Body of pancreas (tissue), 4 donors: ENCODE measurements at places on chromosomes 3 and 15.

- DNase-seq: no peak
These were observed 977.5 kb downstream of the TUSC7 start for GRCh38 chr3:117687096-117687495.

GRCh38 chr15:42736178-42736792, 643 bp downstream of the CDAN1 start:
- no peak for DNase-seq

GRCh38 chr15:70517194-70517590, 246.2 kb downstream of the UACA start:
- DNase-seq: no peak

- DNase-seq: no peak
These were observed 46.1 kb downstream of the IQSEC1 start for GRCh38 chr3:13027154-13027553.

DNA sequence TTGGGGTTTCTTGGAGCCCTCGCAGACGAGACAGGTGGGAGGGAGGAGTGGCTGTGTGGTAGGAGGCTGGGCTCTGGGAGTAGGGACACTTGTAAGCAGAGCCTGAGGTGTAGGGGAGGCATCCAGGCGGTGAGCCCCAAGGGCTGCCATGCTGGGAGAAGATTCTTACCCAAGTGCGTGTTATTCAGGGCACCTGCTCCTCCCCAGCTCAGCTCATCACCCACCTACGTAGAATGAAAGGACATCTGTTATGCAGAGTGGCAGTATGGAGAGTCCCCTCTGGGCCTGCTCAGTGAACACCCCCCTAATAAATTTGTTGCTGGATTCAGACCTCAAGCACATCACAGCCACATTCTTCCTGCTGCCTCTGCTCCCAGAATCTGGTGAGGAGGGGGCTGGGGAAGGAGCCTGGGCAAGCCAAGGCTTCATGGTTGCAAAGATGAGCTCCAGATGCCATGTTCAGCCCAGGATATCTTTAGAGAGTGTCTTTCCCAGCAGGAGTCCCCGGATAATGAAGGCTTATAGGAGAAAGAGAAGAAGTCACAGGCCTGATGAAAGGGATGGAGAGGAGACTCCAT, 261.8 kb downstream of the EPHB1 start:
- no peak for DNase-seq

DNA sequence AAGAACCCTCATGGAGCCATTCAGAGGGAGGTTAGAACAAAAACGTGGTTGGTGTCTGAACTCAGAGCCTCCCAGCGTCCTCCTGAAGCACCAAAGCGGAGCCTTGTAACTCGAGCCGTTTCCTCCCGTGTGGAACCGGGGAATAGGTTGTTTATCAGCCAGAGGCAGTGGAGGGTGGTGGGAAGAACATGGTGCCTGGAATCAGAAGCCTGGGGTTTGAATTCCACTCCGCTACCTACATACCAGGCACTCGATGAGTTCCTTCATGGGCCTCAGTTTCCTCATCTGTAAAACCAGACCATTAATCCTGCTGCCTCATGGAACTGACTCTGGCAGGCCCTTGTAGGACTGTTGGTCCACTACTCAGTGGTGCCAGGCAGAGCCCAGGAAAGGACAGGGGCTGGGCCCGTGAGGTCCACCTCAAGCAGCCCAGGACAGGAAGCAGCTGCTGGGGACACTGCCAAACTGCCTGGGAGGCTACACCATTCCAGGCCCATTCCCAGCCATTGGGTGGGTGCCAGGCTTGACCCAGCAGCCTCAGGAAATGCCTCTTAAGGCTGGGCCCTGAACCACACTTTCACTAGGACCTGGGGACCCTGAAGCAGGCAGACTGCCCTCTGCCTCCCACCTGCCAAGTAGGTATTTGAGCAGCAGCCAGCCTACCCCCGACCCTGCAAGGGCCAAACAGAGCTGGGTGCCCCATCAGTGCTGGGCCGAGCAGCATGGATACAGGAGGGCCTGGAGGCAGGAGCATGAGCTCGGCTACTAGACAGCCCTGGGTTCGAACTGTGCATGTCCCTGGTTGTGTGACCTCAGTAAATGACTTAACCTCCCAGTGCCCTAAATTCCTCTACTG, 33.4 kb downstream of the PRKCD start:
- DNase-seq: no peak

- peak; percentile 13 for DNase-seq
These were observed 50.2 kb downstream of the EPHB3 start for GRCh38 chr3:184611607-184612281.

DNA sequence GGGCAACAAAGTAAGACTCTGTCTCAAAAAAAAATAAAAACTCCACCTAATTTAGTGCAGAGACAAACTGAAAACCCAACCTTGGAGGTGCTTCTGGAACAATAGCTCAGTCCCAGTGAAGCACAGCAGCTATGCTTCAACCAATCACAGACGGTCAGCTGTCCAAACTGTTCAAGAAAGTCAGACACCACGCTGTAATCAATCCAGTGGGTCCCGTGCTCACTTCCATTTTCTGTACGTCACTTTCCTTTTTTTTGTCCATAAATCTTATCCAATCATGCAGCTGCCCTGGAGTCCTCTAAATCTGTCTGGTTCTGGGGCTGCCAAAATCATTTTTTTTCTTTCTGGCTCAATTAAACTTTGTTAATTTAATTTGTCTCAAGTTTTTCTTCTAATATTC, 93.6 kb upstream of the FAM174B start:
- DNase-seq: no peak

GRCh38 chr3:194354315-194354714, 3.2 kb upstream of the CPN2 start:
- DNase-seq: no peak

DNA sequence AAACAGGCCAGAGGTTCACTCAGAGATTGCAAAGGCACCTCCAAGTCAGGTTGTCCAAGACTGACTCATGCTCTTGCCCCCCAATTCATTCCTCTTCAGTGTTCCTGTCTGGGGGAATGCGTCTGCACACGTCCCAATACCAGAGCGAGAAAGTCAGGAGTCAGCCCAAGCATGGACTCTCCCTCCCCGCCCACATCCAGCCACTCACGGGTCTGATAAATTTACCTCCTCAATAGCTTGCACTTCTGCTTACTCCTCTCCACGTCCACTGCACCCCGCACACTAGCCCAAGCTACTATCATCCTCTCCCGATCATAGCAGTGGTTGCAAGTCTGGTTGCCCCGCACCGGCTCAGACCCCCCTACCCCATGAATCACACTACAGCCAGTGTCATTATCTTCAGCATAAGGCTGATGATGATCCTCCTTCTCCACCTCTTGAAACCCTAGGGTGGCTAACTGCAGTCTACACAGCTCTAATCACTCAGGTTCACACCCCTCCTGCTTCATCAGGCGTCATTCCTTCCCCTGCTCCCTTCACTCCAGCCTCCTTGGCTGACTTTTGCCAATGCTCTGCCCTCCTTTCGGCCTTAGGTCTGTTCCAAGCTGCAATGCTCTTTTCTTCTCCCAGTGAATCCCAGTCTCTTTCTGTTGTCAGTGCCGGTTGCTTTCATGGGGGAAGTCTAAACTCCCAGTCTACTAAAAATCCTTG, 27.6 kb upstream of the MYO1E start:
- DNase-seq: no peak

DNA sequence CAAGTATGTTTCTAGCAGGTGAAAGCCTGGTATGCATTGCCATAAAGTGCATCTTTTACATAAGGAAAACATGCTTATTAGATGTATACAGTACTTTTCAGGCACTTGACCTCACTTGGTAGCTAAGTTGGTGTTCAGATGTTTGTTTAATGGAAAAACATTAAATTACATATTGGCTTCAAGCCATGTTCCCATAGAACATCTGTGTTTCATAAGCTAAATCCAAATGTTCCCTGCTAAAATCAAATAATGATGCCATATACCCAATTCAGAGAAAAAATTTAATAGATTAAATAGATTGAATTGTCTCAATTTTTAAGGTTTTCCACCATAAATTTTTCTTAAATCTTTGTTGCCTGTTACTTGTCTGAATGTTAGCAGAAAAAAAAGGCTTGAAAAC, 19.1 kb upstream of the RPL22L1 start:
- DNase-seq: no peak

DNA sequence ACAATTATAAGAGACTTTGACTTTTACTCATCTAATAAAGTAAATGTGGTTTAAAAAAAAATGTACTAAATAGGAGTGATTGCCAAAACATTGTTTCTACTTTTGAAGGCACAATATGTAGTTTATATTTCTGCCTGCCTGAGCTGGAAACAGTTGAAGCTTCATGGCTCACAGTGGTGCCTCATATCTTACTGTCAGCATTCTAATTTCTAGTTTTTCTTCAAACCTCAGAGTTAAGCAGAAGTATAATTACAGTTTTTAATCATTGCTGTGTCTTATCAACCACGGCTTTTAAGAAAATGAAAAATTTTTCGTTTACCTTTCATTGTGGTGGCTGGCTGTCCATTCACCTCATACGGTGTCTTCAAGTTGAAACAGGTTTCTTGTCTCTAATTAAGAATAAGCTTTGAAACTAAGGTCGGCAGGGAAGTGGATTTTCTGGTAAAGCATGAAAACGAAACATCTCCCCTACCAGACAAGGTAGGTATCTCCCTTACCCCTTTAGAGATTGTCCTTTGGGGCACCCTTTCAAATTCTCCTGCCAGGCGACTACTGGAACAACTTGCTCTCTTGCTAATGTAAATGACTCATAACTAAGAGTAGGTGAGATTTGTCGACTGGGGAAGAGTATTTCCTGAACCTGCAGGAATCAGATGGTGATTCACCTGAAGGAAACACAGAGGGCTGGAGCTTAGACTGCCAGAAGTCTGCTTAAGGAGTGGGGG, at the start of gene GPR87:
TSS of gene GPR87 (minus strand) at position 554 of the 725 bp plus-strand sequence. CDS start 16,720 bp downstream, outside the sequence.
- DNase-seq: no peak

GRCh38 chr3:138800248-138800647, 34.5 kb downstream of the PIK3CB start:
- no peak for DNase-seq

DNA sequence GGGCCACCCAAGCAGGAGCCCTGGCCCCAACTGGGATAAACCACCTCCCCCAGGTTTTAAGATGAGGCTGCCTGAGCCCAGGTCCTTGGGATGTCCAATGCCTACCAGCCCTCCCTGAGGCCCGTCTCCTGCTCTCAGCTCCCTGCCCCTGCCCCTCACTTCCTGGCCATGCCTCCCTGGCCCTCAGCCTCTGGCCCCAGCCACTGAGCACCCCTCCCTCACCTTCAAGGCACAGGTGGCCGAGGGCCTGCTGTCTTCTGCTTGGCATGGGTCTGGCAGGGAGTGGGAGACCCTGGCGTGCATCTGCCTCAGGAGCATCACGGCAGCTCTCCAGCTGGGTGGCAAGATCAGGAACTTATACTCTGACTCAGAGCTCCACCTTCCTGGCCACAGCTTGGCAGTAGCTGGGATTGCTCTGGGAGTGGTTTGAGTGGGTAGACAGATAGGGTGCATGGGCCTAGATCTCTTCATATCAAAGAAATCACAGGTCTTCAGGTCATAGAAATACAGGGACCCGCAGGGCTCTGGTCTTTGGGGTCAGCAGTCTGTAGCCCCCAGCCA, at the start of gene PLA2G4E:
TSS of gene PLA2G4E (minus strand) at position 330 of the 561 bp plus-strand sequence. CDS start at position 318, 12 bp downstream.
- DNase-seq: no peak

- DNase-seq: peak; percentile 22
These were observed 63.1 kb downstream of the B3GALNT1 start for GRCh38 chr3:161042023-161042501.

GRCh38 chr3:58693940-58694850, 27.6 kb upstream of the FAM3D start:
- no peak for DNase-seq

DNA sequence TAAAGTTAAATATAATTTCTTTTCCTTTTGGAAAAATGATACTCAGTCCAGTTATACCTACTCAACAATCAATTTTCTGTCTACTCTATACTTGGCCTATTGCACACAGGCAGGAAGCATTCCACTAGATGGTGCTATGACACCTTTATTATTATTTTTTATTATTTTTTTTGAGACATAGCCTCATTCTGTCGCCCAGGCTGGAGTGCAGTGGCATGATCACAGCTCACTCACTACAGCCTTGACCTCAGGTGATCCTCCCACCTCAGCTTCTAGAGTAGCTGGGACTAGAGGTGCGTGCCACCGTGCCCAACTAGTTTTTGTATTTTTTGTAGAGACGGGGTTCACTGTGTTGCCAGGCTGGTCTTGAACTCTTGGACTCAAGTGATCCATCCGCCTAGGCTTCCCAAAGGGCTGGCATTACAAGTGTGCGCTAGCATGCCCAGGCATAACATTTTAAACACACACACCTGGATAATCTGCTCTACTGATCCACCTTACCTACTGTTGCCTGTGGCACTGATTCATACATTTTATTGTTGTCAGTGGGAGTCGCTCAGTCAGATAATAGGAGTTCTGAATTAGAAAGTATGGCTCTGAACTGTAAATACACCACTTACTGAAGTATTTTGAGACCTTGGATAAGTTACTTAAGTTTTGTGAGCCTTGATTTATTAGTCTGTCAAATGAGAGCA, 56.2 kb downstream of the EIF3J start:
- no peak for DNase-seq

GRCh38 chr3:143820466-143821221, 27.6 kb downstream of the SLC9A9 start:
- DNase-seq: no peak

DNA sequence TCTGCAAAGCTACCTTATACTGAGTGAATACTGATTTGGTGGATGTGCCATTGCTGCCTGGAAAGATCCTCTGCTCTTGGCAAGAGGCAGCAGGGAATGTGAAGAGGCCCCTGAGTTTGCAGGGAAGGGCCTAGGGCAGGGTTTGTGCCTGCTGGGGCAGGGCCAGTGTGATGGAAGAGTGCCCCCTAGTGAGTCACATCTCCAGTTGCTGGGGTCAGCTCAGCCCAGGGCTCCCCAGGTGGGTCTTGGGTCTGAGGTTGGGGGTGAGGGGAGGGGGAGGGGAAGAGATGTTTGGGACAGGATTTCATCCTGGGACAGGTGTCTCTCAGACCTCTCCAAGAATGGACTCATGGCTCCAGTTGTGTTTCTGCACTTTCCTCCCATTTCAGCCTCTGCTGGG, 4.1 kb upstream of the AMOTL2 start:
- DNase-seq: peak; percentile 69

DNA sequence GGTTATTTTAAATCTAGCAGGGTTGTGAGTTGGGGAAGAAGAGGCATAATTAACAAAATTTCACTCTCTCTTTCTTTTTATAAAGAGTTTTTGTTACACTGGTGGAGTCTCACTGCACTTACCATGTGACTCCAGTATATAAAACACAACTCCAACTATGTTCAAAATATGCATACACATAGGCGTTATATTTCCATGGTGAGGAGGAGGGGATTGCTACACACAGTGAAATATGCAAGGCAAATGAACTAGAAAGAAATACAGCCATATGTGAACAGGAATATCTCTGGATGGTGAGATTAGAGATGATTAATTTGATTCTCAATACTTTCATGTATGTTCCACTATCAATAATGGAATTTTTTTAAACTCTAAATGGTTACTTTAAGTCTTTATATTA, 385.0 kb downstream of the MAGI1 start:
- DNase-seq: no peak

DNA sequence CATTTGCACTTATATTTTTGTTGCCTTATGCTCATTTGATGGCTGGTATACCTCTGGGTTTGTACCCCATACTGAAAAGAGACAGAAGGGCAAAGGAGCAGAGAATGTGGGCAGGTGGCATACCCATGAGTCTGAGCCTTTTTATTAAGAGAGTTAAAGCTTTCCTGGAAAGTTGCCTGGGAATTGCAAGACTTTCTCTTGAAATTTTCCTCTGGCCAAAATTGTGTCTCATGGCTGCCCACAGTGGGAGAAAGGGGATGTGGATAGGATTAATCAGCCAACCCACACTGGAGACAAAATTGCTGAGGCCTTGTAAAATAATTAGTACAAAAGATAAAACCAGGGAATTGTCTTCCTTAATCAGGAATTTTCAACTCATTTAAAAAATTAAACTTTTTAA, 8.2 kb upstream of the NMD3 start:
- no peak for DNase-seq

GRCh38 chr3:70421506-70421905, 109.1 kb upstream of the MDFIC2 start:
- DNase-seq: no peak
